Left colon (tissue), 2 donors: ENCODE measurements at places on chromosomes 7 and 10. TPM values are rescaled to one million over a fixed set of nuclear protein-coding genes. Genes with fewer than 3 reads are reported as not detected.

KIAA1217 gene
- total RNA-seq = 78.4 TPM

NKX2-3 gene
- total RNA-seq = 3.4 TPM

NEBL gene
- total RNA-seq = 15.5 TPM

FAM25G gene
- 2.9 TPM for total RNA-seq

TLL2 gene
- 0.37 TPM for total RNA-seq

GNAI1 gene
- 22.9 TPM for total RNA-seq
